Activated T-cell treated with anti-CD3 and anti-CD28 coated beads for 1 hour (primary cell): ENCODE measurements at places on chromosomes 3 and 15.

DNA sequence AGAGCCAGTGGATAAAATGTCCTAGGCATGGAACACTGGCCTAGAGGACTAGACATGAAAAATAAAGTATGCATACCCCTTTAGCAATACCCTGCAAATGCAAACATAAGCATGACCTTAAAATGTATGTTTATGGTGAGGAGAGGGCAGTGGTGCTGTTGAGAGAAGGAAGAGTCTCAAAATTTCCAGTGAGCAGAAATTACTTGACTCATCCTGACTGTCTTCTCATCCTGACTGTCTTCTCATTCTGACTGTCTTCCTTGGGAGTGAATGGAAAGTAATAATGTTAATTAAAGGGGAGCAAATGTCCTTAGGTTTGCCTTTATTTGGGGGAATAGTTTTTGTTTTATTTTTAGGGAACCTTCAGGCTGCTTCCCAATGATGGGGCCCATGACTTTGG lies 121.5 kb upstream of the GALNT15 start:
- DNase-seq: no peak

GRCh38 chr3:74273091-74273490 lies 341.4 kb downstream of the CNTN3 start:
- no peak for DNase-seq

DNA sequence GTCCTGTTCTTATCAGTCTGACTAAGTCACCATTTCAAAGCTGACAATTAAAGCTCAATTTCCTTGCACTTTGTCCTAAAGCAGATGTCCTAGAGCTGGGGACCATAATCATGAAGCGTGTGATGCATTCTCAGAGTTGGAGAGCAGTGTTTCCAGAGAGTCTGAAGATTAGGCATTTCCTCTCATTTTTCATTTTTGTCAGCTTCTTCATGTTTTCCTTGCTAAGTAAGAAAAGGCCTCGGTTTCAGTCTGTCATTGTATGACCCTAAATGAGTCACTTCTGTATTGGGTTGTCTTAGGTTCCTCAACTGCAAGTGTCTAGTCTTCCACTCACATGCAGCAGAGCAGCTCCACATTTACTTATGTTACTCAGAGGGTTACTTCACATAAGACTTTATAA lies 257.2 kb upstream of the TPRG1 start:
- DNase-seq: no peak

- DNase-seq: no peak
Observed at GRCh38 chr3:41579861-41580260, 380.6 kb downstream of the CTNNB1 start.

GRCh38 chr15:41778521-41778920 lies 4.2 kb downstream of the MAPKBP1 start:
- no peak for DNase-seq

DNA sequence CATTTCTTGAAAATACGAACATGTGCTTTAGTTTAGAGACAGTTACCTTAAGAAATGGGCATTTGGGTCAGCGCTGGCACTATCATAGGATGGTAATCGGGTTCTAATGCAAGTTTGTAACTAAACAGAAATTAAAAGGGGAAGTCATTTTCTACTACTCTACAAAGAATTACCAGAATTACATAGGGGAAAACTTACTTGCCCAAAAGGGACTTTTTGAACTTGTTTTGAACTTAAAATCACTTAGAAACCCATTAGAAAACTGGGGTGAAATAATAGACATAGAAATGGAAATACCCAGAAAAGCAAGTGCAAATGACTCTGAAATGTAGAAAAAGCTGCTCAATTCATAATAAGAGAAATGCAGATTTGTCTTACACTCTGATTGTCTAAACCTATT lies 44.9 kb downstream of the SPATA16 start:
- DNase-seq: no peak

- no peak for DNase-seq
Observed at GRCh38 chr3:123672429-123673146, 87.7 kb upstream of the HACD2 start.

- DNase-seq: no peak
Observed at GRCh38 chr3:149021830-149022229, 30.5 kb downstream of the GYG1 start.

DNA sequence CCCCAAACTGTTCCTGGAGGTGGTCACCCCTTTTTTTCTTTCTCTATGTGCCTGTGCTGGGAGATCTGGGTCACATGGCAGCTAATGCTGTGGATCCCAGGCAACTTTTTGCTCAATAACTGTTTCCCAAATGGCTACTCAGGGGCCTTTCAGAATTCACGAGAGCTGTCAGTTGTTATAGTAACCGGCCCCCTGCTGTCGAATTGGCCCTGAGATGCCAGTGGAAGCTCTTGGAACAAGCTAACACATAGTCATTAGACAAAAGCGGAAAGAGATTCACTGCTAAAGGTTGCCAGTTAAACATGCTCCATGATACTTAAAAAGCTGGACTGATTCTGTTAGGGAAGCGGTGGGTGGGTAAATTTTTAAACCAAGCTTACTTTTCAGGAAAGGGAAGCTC lies 144.1 kb downstream of the FEZF2 start:
- DNase-seq: no peak

- no peak for DNase-seq
Observed at GRCh38 chr3:34807611-34808010, 831.7 kb upstream of the ARPP21 start.

GRCh38 chr3:126616931-126617330 lies 38.0 kb downstream of the TXNRD3 start:
- DNase-seq: no peak

DNA sequence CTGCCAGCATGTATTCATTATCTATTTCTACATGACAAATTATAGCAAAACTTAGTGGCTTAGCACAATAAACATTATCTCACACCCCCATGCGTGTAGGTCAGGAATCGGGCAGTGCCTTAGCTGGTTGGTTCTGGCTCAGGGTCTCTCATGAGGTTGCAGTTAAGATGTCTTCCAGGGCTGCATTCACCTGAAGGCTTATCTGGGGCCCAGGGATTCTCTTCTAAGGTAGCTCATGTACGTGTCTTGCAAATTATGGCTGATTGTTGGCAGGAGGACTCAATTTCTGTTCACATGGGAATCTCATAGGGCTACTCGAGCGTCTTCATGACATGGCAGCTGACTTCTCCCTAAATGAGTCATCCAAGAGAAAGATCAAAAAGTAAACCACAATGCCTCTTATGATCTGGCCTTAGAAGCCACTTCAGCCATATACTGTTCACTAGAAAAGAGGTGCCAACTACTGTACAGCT lies 42.9 kb upstream of the TSC22D2 start:
- DNase-seq: no peak

DNA sequence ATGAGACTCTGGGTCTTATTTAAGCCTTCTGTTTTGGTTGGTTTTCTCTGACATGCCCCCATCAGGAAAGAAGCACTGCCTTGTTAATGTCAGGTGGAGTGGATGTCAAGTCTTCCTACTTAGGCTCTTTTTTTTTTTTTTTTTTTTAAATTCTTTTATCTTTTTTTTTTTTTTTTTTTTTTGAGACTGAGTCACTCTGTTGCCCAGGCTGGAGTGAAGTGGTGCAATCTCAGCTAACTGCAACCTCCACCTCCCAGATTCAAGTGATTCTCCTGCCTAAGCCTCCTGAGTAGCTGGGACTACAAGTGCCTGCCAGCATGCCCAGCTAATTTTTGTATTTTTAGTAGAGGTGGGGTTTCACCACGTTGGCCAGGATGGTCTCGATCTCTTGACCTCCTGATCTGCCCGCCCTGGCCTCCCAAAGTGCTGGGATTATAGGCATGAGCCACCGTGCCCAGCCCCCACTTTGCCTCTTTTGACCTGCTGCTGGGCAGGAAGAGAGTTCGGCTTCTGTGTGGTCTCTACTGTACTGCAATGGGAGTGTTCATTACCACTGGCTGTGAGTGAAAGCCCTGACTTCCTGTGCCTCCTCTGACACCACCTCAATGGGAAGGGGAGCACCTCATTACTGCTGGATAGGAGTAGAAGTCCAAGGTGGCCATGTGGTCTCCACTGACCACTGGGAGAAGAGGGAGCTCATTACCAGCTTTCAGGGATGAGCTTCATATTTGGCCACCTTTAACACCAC lies 10.9 kb downstream of the CTDSPL start:
- no peak for DNase-seq

GRCh38 chr3:155981669-155982068 lies 111.2 kb downstream of the GMPS start:
- DNase-seq: no peak

DNA sequence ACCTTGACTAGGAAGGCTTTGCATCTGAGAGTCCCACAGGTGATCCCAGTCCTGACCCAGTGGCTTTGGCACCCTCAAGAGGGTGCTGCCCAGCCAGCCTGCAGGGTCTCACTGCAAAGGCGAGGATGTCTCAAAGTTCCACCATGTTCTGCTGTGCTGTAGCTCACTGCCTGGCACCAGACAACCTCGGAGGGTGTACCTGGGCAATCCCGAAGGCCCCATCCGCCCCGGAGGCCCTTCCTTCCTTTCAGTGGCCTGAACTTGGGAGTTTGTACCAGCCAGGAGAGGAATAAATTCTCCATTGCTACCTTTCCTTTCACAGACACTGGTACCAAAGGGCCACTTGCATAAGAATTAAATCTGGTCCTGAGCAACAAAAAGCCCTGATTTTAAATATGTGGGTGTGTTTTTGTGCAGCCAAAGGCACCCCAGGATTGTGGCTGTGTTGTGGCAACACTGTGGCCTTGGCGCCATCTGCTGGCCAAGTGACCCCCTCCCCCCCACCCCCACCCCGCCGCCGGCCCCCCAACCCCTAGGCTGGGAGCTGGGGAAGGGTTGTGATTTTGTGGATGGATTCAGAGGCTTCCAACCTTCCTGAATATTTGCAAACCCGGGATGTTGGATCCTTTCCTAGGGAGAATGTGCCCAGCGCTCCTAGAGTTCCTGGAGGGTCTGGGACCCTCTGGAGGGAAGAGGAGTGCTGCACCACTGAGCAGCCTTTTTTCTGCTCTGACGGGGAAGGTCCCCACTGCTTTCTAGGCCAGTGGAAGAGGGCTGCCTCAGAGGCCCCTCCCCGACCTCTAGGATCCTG lies 9.7 kb upstream of the PTPN23 start:
- DNase-seq: peak; percentile 14

- no peak for DNase-seq
Observed at GRCh38 chr3:56864918-56865524, 63.3 kb upstream of the ARHGEF3 start.

GRCh38 chr15:94125698-94126097 lies 105.7 kb upstream of the MCTP2 start:
- no peak for DNase-seq
